AML-193 (cell line): ENCODE measurements at places on chromosomes 16 and 17.
A peak's percentile ranks its signal among the peaks of the same experiment; 100 is the strongest.

GRCh38 chr17:4247971-4248388 lies 15.8 kb downstream of the ANKFY1 start:
- DNase-seq, result no peak

GRCh38 chr16:8776129-8776584 lies 21.3 kb downstream of the TMEM186 start:
- no peak for DNase-seq

- no peak for DNase-seq
Observed at GRCh38 chr17:50634224-50634914, at the start of gene ABCC3. TSS of gene ABCC3 (plus strand) at chr17:50634881. CDS start at chr17:50634937, 56 bp downstream.

DNA sequence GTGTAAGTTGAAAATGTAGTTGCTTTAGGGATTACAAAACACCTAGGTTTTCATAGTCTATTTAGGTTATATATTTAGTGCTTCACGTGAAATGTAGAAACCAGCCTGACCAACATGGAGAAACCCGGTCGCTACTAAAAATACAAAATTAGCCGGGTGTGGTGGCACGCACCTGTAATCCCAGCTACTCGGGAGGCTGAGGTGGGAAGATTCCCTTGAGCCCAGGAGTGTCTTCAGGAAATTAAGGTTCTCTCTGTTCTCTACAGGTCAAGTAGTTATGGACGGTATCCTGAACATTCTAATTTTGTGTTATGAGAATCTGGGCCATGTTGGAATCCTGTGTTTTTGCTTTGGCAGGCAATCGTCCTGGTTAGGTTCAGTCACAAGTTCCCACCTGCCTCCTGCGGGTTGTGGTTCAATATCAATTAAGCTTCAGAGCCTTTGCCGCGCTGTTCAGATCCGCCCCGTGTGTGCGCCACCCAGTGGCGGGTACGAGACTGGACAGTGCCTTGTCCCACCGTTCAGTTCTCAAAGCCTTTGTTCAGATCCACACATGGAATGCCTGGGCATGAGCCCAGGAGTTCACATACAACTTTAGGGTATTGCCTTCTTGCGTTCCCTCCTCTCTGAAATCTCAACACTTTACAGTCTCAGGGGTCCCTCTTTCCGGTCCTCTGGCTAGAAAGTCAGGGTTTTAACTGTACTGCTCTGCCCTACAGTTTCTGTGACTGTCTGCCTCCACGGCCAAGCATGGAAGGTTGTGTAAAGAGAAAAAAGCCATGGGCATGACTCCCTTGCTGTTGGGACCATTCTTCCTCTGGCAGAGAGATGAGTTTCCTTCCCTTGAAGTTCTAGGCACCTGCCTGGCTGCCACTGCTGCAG lies 41.7 kb downstream of the HEATR6 start:
- peak; percentile 80 for DNase-seq

DNA sequence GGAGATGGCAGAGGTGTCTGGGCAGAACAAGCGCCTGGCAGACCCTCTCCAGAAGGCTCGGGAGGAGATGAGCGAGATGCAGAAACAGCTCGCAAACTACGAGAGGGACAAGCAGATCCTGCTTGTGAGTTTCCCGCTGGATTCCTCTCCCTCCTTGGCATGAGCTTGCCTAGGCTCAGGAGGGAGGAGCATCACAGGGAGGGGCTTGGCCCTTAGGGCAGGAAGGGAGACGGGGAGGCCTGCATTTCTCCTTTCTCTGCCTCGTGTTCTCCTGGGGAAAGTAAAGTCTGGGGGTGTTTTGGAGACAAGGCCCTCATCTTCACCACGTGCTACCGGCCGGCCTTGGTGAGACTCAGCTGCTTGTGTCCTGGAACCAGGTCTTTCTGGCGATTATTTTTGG lies 18.0 kb upstream of the DBNDD1 start:
- no peak for DNase-seq

- DNase-seq, result no peak
Observed at GRCh38 chr17:44565866-44566443, 8.7 kb downstream of the FZD2 start.

DNA sequence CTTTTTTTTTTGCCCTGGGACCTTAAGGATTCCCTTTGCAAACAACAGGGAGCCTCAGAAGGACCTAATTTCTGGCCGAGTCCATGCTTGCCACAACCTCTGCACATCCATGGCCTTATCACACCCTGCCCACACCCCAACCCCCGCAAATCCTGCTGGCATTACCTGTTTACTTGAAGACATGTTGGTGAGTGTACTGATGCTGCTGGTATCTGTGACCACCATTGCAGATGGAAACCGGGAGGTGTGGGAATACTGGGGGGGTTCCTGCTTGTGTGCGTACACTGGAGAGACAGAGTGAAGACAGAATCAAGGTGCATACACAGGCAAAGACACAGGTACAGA lies 46.0 kb downstream of the HNF1B start:
- no peak for DNase-seq

- no peak for DNase-seq
Observed at GRCh38 chr16:30357085-30357714, 2.1 kb upstream of the CD2BP2 start.

GRCh38 chr17:41672153-41672552 lies 16.5 kb upstream of the EIF1 start:
- DNase-seq, result no peak

DNA sequence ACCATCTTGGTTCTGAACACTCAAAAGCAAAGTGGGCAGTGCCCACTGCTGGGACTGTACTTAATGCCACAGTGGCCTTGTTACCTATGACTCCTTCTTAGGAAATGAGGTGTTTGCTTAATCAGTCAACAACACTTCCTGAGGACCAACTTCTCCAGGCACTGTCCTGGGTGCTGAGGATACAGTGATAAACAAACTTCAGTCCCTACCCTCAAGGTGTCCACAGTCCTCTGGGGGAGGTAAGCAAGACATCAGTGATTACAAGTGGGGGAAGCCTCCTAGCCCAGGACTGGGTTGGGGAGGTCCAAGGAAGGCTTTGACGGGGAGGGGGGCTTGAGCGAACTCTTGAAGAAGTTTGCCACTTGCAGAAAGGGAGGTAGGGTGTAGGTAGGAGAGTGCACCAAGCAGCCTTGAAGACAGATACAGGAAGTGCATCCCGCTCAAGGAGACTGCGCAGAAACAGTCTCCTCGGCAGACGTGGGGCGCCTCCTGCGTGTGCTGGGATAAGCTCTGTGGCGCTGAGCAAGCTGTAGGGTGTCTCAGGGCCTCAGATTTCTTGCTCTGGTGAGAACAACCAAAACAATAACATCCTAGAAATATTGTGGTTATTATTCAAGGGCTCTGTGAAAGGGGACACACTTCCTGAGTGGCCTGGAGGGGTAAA lies 2.6 kb upstream of the ABCC3 start:
- no peak for DNase-seq

DNA sequence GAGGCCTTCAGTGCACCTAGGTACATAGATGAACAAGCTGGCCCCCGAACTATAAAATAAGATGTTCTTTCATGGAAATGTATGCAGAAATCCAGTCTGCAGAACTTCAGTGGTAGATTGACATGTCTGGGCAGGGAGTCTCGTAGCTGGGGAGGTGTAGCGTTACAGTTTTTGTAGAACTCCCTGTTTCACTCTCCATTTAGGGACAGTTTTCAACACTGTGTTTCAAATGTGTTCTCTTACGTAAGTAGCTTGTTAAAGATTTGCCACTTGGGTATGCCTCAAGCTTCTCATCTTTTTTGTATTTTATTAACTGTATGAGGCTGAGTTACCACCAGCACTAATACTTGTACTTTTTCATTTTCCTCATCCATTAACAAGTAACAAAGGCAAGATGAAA lies 46.6 kb downstream of the PLD6 start:
- DNase-seq, result no peak

DNA sequence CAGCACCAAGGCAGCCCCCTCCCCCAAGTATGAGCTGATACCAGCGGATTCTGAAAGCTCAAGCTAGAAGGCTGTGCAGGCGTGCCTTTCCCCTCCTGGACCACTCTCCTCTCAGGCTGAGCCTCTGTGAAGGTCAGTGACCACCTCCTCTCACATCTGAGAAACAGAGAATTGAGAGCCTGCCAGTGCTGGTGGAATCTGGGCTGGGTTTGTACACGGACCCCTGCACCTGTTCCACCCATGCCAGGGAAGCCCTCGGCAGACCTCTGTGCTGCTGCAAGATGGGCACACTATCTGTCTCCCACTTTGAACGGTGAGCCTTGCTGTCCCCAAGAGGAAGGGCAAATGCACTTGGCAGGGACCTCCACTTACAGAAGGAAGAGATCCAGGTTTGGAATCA lies 54.7 kb upstream of the SDK2 start:
- no peak for DNase-seq

- DNase-seq, result no peak
Observed at GRCh38 chr16:25033852-25034251, 18.7 kb upstream of the ARHGAP17 start.

- no peak for DNase-seq
Observed at GRCh38 chr17:57278740-57279387, 22.5 kb downstream of the MSI2 start.

DNA sequence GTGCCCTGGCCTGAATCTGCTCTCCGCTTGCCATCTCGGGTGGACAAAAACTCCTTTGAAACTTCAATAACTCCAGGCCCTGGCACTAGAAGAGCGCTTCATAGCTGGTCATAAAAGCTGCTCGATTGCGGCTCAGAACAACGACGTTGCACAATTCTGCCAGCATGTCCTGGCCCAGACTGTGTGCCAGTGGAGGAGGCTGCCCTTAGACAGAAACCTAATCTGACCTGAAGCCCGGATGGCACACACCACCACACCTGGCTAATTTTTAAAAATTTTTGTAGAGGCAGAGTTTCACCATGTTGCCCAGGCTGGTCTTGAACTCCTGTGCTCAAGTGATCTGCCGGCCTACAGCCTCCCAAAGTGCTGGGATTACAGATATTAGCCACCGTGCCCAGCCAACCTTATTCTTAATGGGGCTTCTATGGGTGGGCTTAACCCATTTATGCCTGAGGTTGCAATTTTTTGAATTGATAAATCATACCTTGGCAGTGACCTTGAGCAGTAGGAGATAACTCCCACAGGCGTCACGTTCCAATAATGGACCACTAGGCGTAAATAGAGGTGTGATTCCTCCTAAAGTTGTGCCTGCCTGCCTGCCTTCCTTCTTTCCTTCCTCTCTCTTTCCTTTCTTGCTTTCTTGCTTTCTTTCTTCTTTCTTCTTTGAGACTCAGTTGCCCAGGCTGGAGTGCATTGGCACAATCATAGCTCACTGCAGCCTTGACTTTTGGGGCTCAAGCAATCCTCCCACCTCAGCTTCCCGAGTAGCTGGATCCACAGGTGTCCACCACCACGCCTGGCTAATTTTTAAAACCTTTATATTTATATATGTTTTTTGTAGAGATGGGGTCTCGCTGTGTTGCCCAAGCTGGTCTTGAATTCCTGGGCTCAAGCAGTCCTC lies 1.1 kb upstream of the PPL start:
- no peak for DNase-seq

DNA sequence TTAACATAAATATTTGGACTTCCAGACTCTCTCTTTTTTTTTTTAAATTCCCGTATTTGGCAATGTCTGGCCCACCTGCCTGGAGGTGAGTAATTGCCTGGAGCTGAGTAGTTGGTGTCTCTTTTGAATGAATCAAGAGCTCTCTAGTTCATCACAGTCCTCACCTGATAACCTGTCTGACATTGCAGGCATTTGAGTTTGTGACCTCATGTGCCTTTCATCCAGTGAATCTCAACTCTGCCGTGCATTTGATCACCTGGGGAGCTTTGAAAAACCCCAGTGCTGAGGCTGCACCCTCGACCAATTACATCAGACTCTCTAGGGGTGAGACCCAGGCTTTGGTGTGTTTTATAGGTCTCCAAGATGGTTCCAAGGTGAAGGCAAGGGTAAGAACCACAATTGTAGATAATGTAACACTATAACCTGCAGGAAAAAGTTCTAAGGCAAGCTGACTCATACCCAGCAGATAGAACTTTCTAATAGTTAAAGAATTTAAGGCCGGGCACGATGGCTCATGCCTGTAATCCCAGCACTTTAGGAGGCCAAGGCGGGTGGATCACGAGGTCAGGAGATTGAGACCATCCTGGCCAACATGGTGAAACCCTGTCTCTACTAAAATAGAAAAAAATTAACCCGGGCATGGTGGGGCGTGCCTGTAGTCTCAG lies 24.5 kb upstream of the HS3ST2 start:
- DNase-seq, result no peak

- no peak for DNase-seq
Observed at GRCh38 chr16:27849621-27850020, 213.9 kb downstream of the GSG1L start.

- no peak for DNase-seq
Observed at GRCh38 chr16:72727565-72727964, 320.4 kb downstream of the ZFHX3 start.

DNA sequence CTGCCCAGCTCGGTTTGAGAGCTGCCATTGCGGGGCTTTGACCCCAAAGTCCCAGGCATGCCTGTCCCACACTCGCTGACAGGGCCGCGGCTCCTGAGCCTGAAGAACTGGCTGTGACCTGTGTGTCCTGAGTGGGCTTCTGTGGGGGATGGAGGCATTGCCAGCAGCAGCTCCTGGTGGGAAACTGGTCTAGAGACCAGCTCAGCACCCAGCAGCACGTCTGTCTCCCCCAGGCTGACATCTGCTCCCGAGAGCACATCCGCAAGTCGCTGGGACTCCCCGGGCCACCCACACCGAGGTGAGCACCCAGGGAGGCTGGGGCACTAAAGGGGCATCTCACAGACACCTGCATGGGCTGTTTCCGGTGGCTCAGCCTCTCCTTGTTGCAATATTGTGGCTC lies 13.4 kb downstream of the ENDOV start:
- DNase-seq, result no peak
